ENCODE measurements at places on chromosomes 7 and 10.
A peak's percentile ranks its signal among the peaks of the same experiment; 100 is the strongest.

DNA sequence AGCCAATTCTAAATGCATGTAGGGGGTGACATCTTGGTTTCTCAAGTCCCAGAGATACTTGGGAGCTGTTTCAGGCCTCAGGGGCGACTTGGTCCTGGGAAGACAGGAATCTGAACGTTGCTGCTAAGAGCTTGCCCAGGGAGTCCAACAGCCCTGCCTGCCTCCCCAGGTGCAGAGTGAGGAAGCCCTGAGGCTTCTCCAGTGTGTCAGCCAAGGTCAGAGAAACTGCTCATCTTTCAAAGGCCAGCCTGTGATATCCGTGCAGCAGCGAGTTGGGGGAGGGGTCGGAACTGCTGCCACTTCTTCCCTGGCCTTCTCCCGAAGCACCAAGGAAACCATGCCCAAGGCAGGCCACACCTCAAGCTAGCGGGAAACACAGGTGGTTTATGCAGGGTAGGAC, 9.7 kb downstream of the GDF2 start:
- DNase-seq, result no peak

- no peak for DNase-seq
Measured at GRCh38 chr7:131306777-131307176, 20.9 kb upstream of the MKLN1 start.

- no peak for DNase-seq
Measured at GRCh38 chr7:11548532-11548931, 283.5 kb downstream of the THSD7A start.

- peak; percentile 29 for DNase-seq
Measured at GRCh38 chr10:88245974-88246511, 337.1 kb downstream of the RNLS start.

DNA sequence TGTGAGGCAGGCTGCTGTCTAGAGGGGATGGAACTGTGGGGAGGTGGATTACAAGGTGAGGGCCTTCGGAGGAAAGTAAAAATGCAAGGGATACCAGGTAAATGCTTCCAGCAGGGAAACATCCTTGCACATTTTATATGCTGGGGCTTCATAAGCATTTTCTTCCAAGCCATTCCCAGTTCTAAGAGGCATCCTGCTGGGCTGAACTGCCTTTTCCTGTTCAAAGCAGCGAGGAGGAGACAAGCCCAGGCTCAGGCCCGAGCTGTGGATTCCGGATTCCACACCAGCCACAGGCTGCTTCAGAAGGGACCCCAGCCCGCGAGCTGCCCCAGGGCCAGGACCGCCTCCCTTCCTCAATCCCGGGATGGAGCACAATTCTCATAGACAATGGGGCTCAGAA, 249.7 kb downstream of the TNS3 start:
- DNase-seq, result no peak

GRCh38 chr7:132519936-132520335, 56.3 kb downstream of the PLXNA4 start:
- DNase-seq, result no peak

DNA sequence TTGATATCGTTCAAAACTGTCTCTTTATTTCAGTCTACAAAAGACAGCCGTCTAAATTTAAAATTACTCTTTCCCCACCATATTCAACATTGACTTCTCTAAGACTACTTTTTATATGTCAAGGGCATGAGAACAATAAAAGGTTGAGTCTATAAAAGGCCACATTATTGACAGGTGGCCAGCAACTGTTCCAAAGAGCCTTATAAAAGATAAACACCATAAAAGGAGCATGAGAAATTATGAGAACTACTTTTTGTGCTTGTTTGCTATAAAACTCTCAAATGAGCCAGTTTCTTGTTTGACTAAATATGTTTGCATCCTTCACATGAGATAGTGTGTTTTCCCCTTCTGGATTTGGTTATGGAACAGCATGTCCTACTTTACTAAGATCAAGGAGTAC, 189.2 kb downstream of the THSD7A start:
- no peak for DNase-seq

GRCh38 chr7:74015670-74016069, 12.3 kb upstream of the ELN start:
- DNase-seq, result no peak

- DNase-seq, result no peak
Measured at GRCh38 chr7:51613911-51614357, 297.3 kb upstream of the COBL start.

- DNase-seq, result no peak
Measured at GRCh38 chr7:92824450-92824849, 11.9 kb downstream of the CDK6 start.

- DNase-seq, result no peak
Measured at GRCh38 chr10:71717551-71717951, 2.0 kb downstream of the C10orf105 start.

DNA sequence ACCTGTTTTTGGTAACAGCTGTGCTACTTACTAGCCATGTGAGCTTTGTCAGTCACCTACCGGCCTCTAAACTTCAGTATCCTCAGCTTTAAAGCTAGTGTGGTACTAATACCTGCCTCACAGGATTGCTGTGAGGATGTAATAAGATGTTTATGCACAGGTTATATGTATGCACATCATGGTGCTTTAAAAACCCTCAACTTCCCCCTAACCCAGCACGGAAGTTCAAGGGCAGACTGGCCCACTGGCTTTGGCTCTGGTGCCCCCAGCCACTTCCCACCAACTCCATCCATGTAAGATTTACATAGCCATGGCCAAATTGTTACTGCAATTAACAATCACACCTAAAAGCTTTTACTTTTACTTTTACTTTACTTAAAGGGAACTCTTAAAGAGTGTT, 676.0 kb upstream of the GALNT17 start:
- no peak for DNase-seq

DNA sequence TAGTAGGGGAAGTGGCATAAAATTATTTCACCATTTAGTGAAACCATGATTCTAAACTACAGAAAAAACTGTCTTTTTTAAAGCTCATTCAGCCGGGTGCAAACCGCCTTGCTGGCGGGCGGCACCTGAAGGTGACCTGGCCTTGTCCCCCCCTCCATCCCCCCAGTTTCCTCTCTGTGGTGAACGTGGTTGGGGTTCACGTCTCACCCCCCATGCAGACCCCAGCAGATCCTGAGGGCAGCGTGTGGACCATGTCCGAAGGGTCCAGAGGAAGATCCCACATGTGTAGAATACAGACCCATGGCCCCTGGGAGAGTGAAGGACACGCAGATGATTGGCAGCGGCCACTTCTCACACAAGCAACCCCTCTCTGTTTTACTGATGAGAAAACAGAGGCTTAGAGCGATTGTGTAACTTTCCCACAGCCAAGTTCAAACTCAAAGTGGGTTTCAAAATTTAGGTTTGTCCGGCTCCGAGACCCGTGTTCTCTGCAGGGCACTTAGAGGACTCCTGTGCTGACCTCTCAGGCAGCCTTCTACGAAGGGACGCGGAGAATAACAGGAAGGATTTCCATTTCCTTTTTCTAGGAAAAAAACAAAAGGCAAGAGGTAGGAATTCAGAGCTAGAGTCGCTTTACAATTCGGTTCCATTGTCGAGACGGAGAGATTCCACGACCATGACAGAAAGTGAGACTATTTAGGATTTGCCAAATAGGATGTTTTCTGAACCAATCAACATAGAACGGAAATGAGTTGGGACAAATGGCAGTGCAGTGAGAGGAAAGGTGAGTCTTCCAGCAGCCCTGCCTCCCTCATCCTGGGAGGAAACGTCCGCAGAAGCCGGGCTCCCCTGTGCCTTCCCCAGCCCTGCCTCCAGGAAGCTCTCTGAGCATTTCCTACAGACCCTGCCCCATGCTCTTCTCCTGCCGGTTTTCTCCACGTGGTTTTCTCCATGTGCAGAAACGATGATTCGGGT, 67.6 kb upstream of the PITRM1 start:
- DNase-seq, result no peak

GRCh38 chr7:85479918-85480643, 293.2 kb upstream of the SEMA3D start:
- DNase-seq, result no peak

DNA sequence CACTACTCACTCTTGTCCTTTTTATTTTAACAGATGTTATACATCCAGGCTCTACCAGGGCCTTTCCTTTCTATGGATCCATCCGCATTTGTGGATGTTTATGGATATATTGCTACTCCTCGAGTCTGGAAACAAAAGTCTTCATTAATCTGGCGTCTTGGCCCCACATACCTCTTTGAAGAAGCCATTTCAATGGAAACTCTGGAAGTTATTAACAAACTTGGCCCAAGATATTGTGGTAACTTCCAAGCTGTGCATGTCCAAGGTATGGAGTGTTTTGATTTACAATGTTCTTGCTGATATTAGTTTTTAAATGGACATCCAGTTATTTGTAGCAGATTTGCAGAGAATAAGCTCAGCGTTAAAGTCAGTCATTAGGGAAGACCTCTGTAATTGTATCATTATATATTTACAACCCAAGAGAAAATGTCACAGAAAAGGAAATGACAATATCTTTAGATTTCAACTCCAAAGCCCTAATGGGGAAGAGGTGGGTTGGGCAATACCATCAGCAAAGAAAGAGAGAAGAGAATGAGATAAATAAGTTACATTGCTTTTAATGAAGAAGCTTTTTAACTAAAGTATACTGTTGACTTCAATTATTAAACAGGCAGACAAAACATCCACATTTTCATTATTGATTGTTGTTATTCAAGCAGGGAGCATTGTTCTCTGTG, 102.1 kb downstream of the WDFY4 start:
- no peak for DNase-seq

DNA sequence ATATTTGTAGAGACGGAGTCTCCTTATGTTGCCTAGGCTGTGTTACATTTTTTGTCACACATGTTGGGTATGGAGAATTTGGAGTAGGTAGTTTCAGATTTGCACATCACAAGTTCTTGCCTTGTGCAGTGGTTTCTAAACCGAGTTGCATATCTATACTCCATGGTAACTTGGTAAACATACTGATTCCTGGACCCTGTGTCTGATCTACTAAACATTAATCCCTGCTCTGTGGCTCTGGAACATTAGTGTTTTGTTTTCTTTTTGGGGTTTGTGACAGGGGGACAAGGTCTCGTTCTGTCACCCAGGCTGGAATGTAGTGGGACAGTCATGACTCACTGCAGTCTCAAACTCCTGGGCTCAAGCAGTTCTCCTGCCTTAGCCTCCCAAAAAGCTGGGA, 24.7 kb downstream of the AUTS2 start:
- DNase-seq, result no peak

DNA sequence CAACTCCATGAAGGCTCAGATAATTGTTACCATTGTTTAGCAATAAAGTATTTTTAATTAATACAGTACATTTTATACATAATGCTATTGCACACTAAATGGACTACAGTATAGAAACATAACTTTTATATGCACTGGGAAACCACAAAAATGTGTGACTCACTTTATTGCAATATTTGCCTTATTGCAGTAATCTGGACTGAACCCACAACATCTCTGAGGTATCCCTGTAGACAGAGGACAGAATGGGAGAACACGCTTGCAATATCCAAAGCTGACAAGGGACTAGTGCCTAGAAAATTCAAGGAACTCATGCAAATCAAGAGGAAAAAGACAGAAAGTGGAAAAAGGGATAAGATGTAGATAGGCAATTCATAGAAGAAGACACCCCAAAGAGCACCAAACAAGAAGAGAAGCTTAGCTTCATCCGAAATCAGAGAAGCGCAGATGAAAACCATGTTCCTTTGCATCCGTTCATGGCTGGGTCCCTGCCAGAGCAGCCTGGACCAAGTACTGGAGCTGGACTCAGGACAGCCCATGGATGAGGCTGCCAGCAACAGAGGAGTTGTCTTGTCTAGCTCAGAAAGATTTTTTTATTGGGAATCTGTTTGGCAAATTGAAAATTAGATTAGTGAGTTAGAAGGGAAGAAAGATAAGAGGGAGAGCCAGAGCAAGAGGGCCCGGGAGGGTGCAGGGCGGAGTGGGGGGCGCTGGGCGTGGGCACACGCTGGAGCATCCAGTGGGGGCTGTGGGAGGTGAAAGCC, 16.0 kb upstream of the GALNTL5 start:
- DNase-seq, result peak; percentile 68

DNA sequence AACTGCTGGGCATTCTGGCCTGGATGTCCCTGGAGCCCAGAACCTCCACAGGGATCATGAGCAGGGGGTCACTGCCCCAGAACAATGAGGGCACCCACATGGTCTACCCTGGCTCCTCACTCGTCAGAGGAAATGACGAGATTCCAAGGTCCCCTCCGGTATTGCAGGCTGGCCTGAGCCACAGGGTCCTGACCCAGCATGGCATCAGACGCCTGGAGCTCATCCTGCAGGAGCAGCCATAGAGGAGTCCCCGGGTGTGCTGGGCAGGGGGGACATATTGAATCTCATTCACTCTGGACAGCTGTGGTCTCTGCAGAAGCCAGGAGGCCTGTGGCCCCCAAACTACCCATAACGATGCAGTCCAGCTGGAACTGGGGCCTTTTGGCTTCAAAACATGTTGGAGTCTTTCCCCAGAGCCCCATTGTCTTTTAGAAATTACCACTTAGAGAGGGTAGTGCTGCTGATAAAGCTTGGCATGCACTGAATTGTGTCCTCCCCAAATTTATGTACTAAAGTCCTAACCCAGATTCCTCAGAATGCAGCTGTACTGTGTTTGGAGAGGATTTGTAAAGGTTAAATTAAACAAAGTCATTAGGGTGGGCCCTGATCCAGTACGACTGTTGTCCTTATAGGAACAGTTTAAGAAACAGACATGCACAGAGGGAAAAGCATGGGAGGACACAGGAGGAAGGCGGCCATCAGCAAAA, 27.7 kb downstream of the ANXA8 start:
- no peak for DNase-seq

- DNase-seq, result no peak
Measured at GRCh38 chr7:132518102-132518838, 58.0 kb downstream of the PLXNA4 start.

DNA sequence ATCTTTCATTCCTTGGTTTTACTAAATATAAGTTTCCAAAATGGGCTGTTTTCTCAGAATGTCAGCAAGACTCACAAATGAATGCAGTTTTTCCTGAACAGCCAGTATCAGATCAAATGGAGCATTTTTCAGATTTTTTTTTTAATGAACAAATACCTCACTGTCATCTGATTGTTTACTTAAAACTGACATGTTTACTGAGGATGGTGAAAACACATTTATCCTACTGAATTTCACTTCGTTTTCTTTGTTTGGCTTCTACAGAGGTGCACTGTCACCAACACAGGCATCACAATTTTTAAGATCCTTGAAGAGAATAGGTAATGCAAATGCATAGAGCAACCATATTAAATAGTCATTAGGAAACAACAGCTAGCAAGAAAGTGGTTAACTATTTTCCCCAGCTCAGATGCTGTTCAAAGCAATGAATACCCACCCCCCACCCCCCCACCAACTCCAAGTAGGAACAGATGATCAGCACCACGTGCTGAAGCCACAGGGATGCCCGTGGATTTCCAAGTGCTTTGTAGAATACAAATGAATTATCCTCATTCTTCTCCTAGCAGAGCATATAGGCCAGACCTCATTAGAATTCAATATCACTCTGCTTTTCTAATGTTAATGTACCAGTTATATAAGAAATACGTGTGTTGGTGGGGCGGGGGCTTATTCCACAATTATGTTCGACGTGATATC, 205.9 kb downstream of the SKAP2 start:
- no peak for DNase-seq

- no peak for DNase-seq
Measured at GRCh38 chr10:100976906-100977305, 7.6 kb downstream of the SEMA4G start.

Data from brain microvascular endothelial cell (primary cell).